ENCODE measurements at places on chromosomes 2 and 18.

- no peak for DNase-seq
Measured at GRCh38 chr2:186992597-186992996, 143.6 kb upstream of the ZSWIM2 start.

- DNase-seq = no peak
Measured at GRCh38 chr18:75276818-75277609, 66.4 kb downstream of the TSHZ1 start.

- no peak for DNase-seq
Measured at GRCh38 chr2:101850991-101851390, 140.8 kb upstream of the IL1R2 start.

- DNase-seq = no peak
Measured at GRCh38 chr2:49129034-49129433, 25.3 kb downstream of the FSHR start.

- DNase-seq = peak; percentile 25
Measured at GRCh38 chr2:78541088-78541450, 484.4 kb upstream of the REG3G start.

DNA sequence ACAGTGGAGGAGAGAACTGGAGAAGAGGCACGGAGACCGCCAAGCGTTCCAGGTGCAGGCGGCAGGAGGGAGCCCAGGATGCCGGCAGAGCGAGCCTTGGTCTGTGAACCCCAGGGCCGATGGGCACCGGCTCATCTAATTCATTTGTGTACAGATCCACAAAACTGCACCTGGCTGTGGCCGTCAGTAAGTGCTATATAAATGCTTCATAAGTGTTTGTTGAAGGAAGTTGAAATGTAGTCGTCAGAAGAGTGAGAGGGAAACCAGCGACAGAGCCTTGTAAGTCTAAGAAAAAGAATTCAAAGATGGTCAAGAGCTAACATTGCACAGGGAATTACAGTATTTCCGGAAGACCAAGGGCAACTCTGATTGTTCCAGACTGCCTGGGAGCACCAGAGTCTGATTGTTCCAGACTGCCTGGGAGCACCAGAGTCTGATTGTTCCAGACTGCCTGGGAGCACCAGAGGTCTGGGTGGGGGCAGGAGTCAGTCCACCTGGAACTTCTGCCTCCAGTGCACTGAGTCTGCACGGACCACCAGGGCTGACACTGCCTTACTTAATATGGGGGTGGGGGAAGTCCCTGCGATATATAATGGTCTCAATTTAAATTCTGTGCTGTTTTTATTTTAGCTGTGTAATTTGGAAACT lies 112.3 kb downstream of the BCL2 start:
- peak; percentile 79 for DNase-seq

DNA sequence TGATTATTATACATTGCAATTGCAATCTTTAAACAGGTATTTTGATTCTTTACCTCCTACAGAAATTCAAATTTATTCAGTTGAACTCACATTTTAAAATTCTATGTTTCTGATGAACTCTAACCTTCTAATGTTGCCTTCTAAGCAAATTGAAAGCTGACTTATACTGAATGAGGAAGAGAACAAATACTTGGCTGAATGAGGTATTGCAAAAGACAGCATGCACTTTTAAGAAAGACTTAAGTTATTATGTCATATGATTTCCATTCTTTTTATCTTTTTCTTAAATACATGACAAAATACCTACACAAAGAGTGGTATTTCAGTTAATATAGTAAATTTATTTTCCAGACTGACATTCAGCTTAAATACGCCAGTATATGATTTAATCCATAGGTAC lies 64.7 kb downstream of the FAM228A start:
- DNase-seq = no peak

- DNase-seq = no peak
Measured at GRCh38 chr2:56170988-56171387, 12.8 kb upstream of the CCDC85A start.

GRCh38 chr2:180699657-180700361 lies 280.6 kb upstream of the UBE2E3 start:
- no peak for DNase-seq

GRCh38 chr2:100924122-100924519 lies 78.0 kb upstream of the RPL31 start:
- no peak for DNase-seq

DNA sequence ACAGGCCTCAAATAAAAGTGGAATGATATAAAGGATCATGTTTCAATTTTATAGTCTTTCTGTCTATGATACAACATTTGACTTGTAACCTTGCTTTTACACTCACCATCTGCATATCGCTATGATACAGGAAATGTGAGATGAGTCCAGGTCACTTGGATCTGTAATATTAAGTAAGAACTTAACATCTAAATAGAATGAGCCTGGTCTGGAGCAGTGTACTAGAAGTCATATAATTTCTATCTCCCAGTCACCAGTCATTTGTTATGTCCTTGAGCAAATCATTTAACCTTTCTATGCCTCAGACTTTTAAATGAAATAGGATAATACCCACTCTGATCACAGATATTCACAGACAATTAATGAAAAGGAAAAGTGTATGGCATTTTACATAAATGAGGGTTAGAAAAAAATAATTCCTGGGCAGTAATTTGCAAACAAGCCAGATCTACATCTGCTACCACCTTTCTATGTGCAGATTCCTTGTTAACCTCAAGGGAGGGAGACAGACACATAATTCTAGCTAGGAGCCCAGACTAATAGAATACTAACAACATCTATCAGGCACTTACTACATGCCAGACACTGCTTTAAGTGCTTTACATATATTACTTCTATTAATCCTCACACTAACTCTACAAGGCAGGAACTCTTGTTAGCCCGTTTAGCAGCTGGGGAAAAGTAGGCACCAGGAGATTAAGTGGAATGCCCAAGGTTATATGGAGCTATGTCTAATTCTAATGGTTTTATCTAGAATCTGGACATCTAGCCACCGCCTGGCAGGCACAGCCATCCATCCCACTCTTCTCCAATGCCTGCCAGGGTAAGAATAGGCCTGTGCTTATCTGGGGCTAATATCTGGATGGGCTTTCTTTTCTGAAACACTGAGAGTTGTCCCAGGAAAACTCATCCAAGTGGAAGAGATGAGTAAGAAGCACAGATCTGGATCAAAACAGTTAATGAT lies 313.6 kb upstream of the CDH20 start:
- no peak for DNase-seq

- DNase-seq = no peak
Measured at GRCh38 chr2:212028798-212029394, 509.7 kb downstream of the ERBB4 start.

- DNase-seq = no peak
Measured at GRCh38 chr2:7891312-7891711, 790.5 kb upstream of the ID2 start.

DNA sequence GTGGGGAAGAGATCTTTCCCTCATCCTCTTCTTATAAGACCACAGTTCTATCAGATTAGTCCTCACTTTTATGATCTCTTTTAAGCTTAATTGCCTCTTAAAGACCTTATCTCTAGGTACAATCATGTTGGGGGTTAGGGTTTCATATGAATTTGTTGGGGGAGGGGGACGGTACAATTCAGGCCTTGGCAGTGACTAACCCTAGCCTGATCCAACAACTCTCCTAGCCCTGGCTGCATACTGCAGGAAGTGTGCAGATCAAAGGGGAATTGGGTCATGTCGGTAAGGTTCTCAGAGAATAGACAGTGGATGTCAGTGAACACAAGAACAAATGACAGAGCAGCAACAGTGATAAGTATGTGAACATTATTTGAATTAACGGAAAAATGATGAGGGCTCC lies 16.4 kb downstream of the CAPN13 start:
- no peak for DNase-seq

GRCh38 chr2:8548619-8549150 lies 133.2 kb upstream of the ID2 start:
- DNase-seq = no peak

- DNase-seq = no peak
Measured at GRCh38 chr2:55056024-55056521, 5.8 kb upstream of the RTN4 start.

DNA sequence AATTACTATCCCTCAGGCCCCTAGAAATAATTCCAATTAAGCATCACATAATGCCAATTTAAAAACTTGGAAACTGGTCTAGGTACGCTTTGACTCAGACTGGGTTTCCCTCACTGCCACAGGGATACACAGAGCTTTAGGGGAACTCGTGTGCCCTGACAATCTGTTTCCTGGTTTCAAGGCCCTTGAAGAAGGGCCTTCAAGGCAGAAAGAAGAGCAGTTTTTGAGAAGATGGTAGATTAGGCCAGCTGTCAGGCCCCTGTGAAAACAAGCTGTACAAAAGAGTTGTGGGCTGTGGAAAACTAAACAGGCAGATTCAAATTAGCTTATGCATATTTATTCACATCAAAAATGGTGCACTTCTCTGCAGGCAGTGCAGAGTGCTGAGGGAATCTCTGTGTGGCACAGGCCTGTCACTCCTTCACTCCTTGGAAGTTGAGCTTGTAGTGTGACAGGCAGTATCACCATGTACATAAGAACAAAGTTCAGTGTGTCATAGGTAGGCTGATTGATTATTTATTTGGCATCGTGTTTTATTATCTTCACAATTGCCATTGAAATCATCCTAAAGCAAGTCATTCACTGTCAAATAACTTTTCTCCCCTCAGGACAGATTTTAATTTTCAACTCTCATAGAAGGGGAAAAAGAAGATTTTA lies 614.4 kb upstream of the GYPC start:
- no peak for DNase-seq

DNA sequence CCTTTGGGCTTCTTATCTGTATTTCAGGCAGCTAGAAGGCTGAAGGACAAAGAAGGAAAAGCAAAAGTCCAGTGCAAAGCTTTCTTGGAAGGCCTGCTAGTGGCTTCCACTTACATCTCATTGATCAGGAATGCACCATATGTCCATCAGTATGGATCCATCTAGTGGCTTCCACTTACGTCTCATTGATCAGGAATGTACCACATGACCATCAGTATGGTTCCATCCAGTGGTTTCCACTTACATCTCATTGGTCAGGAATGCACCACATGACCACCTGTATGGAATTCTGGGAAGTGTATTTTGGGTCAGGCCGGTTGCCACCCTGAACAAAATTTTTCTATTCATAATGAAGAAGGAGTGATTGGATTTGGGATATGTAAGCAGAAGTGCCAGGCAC lies 70.6 kb downstream of the LYPD6 start:
- no peak for DNase-seq

DNA sequence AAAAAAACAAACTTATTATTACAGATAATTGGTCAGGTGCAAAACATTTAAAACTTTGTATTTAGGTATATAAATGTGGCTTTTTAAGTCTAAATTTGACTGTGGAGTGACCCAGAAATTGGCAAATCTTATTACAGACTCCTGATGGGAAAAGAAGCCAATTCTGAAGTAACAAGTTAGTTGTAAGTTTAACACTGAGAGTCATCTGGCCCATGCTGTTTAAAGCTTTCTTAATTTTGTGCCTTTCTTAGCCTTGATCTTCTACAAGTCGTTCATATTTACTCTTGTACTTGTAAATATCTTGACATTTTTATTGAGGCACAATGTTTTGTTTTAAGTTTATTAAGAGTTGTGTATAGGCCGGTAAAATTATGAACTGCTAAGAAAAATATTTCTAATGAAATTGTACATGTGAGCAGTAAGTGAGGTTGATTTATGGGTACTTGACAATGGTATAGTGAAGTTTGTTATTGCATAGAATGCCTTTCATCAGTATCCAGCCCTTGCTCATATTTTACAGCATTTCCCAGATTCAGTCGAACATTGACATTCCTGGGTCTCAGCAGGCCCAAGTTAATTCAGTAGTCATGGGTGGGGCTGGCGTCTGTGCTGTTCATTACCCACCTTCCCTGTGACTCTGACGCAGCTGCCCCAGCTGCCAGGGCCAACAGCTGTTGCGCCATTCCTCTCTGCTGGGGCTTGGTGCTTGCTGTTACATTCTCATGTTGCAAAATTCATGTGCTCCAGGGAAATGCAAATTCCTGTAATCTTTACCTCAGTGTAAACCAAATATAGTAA lies 121.4 kb downstream of the ZNF236 start:
- no peak for DNase-seq

- no peak for DNase-seq
Measured at GRCh38 chr2:9310798-9311197, 104.2 kb downstream of the ASAP2 start.

DNA sequence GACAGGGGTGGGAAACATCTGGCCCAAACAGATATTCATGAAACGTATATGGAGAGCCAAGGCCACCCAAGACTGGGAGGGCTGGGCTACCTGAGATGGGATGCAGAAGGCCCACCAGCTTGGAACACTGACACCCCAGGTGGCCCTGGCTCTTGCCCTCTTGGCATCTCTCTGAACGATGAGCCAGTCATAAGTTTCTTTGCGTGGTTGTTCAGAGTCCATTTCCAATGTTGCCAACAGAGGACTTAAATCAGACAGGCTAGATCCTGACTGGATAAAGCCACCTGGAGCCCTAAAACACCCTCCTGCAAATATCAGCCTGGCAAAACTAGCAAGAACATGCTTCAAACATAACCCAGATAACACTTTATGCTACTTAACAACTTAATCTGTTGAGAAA lies 42.6 kb downstream of the LPIN2 start:
- DNase-seq = no peak

- no peak for DNase-seq
Measured at GRCh38 chr2:41137031-41137430, 685.1 kb upstream of the SLC8A1 start.

GRCh38 chr2:211162911-211163310 lies 606.5 kb downstream of the CPS1 start:
- DNase-seq = no peak

DNA sequence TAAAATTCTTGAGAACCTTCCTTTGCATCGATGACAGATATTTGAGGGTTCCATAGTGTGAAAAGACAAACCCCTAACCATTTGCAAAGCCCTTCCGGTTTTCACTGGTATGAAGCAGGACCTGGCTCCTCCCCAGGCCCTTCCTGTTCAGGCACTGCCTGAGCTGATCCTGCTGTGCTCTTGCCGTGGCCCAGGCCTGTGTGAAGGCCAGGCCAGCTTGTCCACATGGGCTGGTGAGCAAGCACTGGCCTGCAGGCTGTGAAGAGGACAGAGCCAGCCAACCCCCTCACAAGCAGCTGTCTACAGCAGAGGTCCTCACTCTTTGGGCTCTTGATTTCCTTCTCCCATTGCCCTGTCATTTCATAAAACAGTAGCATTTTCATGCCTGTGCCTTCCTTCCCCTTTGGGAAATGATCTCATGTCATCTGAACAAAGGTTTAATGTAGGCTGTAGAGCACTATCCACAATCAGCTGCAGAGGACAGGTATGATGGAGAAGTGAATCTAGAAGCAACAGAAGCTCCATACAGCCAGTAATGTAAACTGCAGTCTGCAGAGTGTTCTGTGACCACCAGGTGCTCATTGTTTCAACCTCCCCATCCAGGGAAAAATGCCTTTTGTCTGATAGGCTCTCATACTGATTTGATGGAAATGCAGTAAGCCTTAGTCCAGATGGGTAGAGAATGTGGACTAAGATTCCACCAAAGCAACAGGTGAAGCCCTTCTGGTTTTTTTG lies 19.8 kb downstream of the MPHOSPH10 start:
- no peak for DNase-seq

DNA sequence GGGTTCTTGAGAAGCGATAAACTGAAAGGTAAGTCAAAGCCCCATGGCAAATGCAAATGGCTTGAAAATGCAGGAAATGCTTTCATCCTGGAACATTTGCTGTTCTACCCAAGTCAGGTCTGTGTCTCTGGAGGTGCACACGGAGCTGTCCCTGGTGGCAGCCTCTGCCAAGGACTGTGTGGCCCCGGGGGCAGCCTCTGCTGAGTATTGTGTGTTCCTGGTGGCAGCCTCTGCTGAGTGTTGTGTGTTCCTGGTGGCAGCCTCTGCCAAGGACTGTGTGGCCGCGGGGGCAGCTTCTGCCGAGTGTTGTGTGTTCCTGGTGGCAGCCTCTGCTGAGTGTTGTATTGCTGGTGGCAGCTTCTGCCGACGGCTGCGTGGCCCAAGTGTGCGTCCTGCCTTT lies 135.6 kb upstream of the ALKAL2 start:
- DNase-seq = no peak

Measured in NCI-H1105 (cell line).